C1 segment of cervical spinal cord (tissue), 14 donors: ENCODE measurements at places on chromosomes 2 and 18.

- no peak for DNase-seq
Measured at GRCh38 chr2:162731917-162732804, 106.4 kb downstream of the KCNH7 start.

DNA sequence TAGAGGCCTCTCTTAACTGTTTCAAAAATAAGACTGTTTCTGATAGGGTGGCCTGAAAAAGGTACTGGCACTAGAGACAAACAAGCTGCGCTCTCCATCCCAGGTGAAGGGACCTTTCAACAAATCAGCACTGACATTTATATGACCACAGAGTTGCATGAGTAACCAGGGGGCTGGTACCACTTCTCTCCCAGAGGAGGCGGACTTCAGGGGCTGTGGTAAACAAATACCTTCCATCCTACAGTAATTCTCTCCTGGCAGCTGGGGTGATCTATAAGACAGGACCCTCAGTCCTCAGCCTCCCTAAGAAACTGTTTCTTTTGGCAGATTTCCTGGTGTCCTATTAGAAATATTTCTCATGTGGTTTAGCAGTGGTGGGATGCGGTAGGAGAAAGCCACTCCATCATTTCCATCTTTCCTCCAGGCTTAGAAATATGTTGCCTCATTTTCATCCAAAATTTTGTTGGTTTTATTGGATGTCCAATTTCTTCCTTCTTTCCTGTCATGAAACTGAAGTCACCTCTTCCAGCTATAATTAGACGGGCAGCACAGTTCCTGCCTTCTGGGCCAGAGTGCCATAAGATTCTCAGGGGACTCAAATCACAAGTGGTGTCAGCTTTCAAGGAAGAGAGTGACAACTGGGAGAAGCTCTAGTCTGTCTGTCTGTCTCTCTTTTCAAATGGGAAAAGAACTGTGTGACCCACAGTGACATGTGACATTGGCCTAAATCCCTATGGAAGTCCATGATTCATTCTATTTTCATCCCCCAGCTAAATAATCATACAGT is 96.4 kb downstream of the CYRIA start:
- no peak for DNase-seq

DNA sequence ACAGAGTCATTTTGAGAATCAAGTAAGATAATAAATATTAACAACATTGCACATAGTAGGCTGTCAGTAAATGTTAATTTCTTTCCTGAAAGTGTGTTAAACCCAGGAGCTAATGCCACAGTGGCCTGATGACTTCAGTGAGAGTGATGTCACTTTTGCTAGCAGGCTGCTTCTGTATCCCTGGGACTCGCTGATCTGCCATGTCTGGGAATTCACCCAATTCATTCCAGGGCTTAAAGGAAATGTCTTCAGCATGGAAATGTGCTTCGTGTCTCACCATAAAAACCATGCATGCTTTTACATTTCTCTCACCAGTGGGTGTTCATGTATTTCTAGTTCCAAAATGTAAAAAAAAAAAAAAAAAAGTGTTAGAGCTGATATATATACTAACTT is 56.8 kb upstream of the MAPRE3 start:
- DNase-seq: peak; percentile 27

DNA sequence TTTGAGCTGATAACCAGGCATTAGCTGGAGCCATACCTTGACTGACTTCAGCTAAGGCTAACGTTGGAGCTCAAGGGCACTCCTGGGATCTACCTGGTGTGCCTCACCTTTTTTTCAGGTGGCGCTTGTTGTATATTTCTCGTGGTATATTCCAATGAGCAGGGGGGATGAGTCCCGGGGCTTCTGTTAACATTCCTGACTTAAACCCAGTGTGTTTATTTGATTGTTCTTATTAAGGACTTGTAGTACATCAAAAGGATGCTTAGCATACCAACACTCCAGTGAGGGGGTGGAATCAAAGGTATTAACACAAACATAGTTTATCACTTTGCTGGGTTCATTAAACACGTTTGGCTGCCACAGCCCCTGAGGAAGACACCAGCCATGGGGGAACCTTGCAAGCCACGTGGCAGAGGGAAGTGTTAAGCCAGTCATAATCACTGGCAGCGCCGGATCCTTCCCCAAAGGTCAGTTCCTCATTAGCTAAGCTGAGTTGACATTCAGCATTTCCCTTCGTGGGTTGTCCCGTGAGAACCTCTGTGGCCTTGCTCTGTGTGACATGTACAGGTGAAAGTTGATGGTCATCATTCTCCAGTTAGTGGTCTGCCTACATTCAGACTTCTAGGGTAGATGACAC is 119.5 kb upstream of the MCFD2 start:
- DNase-seq: no peak

DNA sequence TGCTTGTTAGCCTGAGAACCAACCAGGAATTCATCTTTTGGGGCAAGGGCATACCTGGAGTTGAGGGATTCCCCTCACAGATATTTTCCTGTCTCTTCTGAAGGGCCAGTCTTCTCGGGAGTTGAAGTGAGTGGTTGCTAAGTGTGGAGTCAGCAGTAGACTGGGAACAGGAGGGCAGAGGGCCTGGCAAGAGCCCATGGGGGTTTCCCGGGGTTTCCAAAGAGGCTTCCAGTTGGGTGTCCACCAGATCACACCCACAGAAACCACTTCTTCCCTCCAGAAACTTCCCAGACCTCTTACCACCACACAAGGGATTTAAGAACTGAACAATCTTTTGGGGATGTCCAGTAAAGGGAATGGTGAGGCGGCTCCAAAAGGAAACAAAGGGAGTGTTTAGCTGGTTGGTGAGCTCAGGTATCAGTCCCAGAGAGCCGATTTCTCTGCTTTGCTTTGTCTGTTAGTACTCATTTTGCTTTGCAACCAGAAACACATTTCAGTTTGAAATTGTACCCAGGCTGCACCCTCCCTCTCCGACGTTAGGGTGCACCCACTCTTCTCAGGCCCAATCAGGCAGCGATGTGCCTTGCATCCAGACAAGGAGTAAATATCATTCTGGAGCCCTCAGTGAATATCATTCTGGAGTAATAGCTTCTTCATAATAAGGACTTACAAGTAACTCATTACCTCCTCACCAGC is 47.5 kb upstream of the SPATS2L start:
- DNase-seq: no peak

GRCh38 chr2:127044977-127045661 is 61.8 kb downstream of the BIN1 start:
- no peak for DNase-seq

DNA sequence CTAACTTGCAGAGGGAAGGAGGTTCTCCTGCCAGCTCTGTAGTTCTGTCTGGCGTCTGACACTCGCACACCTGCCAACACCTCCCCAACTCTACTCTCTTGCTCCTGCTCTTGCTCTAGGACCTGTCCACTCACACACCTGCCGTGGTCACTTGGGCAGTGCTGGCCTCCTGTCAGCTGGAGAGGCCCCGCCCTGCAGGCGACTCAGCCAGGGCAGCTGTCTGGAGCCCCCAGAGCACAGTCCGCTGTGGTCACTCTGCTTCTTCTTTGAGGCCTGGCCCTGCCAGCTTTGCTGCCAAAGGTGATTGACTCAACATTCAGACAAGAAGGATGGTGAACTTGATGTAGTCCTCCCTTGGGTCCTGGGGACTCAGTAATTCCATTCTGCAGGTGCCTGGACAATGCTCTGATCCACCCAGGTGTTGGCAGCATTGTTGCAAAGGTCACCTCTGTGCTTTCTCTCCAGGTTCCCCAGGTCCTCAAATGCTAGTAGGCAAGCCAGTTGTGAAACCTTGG is 18.7 kb downstream of the TPO start:
- no peak for DNase-seq

GRCh38 chr2:187148059-187148714 is 299.2 kb upstream of the ZSWIM2 start:
- no peak for DNase-seq

GRCh38 chr2:216882876-216883275 is 23.0 kb upstream of the TNP1 start:
- no peak for DNase-seq

- no peak for DNase-seq
Measured at GRCh38 chr2:190695739-190696138, 46.9 kb downstream of the NAB1 start.

- no peak for DNase-seq
Measured at GRCh38 chr18:11047156-11047555, 102.2 kb downstream of the PIEZO2 start.

DNA sequence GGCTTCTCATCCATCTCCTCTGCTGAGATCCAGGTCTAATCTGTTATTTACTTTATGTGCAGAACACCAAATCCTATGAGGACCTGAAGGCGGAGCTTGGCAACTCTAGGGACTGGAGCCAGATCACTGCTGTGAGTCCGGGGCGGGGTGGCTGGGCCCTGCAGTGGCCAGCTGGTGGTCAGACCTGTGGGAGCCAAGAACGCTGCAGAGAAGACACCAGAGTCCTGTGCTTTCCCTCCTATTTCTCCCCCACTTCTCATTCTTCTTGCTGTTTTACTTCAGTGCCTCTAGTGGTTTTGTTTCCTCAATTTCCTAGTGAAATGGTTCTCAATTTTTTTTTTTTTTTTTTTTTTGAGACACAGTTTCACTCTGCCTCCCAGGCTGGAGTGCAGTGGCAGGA is 19.7 kb downstream of the VIL1 start:
- no peak for DNase-seq

- no peak for DNase-seq
Measured at GRCh38 chr2:128702616-128703015, 383.9 kb upstream of the HS6ST1 start.

GRCh38 chr2:190904640-190905261 is 24.1 kb downstream of the GLS start:
- DNase-seq: no peak

DNA sequence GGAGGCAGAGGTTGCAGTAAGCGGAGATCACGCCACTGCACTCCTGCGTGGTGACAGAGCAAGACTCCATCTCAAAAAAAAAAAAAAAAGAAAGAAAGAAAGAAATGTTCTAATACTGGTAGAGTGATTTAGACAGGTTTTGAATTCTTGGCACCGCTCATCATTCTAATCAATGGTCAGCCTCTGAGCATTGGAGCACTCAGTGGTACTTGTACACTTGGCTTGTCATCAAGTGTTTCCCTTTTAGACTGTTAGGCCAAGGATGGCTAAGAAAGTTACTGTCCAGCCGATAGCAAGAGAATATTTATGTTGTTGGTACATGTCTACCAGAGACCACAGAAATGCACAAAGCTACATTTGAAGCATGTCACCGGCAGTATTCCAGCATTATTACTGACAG is 444.1 kb upstream of the RAB12 start:
- DNase-seq: no peak

GRCh38 chr2:138279871-138280270 is 221.7 kb upstream of the SPOPL start:
- DNase-seq: no peak

DNA sequence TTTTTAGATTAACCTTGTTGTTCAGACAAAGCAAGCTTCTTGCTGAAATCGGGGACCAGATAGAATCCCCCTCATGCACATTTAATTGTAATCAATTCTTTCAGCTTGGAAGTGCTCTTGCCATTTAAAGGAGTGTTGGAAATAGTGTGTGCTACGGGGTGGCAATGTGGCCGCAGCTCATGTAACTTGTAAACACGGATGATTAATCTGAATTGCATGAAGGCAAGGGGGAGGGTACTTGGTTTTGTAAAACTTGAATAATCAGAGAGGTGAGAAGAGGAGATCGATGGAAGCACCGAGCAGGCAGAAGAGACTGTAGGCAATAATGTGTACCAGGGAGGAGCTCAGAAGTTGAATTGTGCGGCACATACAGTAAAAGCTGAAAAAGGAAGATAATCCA is 273.5 kb downstream of the PTGR3 start:
- DNase-seq: no peak

GRCh38 chr18:54181856-54182602 is 42.4 kb downstream of the MBD2 start:
- DNase-seq: no peak

- no peak for DNase-seq
Measured at GRCh38 chr2:30683236-30683956, 123.8 kb downstream of the CAPN13 start.

DNA sequence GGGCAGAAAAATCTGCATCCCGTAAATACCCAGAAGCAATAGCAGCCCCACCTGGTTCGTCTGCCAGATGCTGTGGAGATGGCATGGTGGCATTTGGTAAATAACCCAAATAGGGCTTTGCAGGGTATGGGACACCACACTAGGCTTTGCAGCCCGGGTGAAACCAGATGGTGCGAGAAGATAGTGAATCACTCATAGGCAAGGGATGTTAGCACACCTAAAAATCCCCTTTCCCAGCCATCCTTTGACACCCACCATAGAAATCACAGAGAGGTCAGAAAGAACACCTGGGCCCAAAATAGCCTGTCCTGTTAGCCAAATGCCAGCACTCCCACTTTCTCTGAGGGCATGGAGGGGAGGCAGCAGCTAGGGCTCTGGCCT is 47.6 kb downstream of the BCL11A start:
- DNase-seq: no peak

DNA sequence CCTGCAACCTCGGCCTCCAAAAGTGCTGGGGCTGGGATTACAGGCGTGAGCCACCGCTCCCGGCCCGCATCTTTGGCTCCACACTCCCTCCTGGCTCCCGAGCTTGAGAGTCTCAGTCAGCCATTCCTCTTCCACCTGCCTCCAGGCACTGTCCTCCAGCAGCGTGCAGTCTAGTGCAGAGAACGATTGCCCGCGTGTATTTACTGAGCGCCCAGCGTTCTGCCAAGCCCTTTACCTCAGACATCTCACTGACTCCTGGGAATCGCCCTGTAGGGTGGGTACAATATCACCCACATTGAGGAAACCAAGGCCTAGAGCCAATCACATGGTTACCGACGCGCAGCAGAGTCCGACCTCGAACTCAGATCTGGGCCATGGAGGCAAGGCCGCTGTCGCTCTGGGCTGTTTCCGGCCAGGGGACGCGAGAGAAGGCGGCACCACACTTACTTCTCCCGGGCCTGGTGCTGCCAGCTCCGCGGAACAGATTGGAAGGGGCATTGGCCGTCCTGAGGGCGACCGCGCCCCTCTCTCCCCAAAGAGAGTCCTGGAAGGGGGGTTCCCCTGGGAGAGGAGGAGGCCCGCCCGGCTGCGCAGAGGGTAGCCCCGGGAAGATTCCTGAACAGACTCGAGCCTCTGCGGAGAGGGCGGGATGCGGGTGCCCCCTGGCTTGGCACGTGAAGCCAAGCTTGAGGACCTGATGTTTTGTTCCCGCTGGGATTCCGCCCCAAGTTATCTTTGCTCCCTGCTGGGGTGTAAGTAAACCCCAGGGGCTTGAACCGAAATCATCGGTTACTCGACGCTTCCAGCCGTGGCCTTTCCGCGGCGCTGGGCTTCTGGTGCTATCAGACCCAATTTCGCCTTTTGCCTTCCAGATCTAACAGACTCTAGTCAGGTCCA is 5.2 kb upstream of the DLX2 start:
- no peak for DNase-seq

DNA sequence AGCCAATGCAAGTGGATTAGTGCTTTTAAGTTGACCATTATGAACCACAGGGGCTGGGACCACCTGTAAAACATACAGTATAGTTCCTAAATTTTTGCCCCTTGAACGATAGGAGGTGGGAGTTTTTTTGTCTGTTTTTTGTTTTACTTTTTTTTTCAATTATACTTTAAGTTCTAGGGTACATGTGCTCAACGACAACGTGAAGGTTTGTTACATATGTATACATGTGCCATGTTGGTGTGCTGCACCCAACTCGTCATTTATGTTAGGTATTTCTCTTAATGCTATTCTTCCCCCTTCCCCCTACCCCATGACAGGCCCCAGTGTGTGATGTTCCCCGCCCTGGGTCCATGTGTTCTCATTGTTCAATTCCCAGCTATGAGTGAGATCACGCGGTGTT is 1797.9 kb upstream of the PIK3C3 start:
- no peak for DNase-seq

GRCh38 chr2:37644191-37644590 is 27.3 kb downstream of the CDC42EP3 start:
- no peak for DNase-seq
